NCI-H446 (cell line): ENCODE measurements at places on chromosomes 7 and 10.

- no peak for DNase-seq
These were observed 3.6 kb upstream of the TBX20 start for GRCh38 chr7:35257251-35258124.

DNA sequence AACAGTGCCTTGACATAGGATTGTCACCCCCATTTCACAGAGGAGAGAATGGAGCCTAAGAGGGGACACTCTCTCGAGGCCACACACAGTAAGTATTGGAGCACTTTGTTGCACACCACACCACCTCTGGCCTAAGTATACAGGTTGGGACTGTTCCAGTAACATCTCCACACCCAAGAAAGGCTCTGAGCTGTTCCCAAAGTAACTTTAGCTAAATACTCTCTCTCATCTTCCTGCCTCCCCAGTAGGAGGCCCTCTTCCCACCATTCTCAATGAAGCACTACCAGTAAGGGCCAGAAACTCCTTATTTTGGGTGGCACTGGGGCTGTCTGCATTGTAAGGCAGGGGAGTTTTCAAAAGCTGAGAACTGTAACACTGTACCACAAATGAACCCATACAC lies 189.5 kb downstream of the ZNF438 start:
- DNase-seq, result no peak

- peak; percentile 64 for DNase-seq
These were observed 433.6 kb downstream of the ACTR3B start for GRCh38 chr7:153193144-153193595.

GRCh38 chr10:23606456-23606855 lies 167.6 kb downstream of the OTUD1 start:
- no peak for DNase-seq

DNA sequence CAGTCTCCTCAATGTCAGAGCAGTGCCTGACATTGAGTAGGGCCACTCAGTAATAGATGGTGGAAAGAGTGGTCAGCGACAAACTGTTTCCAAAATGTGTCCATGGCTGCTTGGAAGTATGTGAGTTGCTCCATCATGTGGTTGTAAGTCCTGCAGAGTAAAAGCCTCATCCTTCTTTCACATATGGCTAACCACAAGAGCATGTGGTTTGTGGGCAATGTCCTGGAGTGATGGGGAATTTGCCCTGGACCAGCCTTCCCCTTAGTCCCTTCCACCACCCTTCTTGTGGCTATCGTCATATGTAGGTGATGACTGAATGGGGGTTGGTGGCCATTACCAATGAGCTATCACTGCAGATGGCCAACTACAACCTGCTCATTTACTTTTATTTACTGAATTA lies 33.0 kb upstream of the PLXNA4 start:
- DNase-seq, result no peak

DNA sequence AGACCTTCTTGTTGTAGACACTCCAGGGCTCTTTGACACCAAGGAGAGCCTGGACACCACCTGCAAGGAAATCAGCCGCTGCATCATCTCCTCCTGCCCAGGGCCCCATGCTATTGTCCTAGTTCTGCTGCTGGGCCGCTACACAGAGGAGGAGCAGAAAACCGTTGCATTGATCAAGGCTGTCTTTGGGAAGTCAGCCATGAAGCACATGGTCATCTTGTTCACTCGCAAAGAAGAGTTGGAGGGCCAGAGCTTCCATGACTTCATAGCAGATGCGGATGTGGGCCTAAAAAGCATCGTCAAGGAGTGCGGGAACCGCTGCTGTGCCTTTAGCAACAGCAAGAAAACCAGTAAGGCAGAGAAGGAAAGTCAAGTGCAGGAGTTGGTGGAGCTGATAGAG lies 5.5 kb downstream of the GIMAP7 start:
- DNase-seq, result no peak
